NK-92 treated with Interleukin-12 subunit alpha and Interleukin-12 subunit beta, amount 100 ng/mL, for 24 hours (cell line): ENCODE measurements at places on chromosomes 2 and 18.

DNA sequence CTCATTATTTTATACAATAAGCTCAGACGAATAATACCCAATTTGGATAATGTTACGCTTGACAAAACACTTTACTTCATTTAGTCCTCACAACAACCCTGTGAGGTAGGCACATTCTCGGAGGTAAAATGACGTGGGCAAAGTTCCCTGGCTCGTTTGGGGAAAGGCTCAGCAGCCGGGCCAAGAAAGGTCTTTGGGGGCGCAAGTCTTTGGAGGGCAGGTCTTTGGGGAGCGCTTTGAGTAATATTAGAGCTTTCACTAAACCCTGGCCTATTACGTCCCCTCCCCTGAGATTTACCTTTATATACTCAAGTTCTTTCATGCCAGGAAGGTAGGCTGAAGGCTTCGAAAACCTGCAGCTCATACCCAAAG is 427 bp downstream of the RBKS start:
- DNase-seq = peak; percentile 42

DNA sequence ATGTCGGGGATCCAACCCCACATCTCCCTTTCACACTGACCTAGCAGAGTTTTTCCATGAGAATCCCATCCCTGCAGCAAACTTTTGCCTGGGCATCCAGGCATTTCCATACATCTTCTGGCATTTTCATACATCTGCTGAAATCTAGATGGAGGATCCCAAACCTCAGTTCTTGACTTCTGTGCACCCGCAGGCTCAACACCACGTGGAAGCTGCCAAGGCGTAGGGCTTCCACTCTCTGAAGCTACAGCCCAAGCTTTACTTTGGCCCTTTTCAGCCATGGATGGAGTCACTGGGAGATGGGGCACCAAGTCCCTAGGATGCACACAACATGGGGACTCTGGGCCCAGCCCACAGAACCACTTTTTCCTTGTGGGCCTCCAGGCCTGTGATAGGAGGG is 32.2 kb upstream of the TEX51 start:
- DNase-seq = no peak

DNA sequence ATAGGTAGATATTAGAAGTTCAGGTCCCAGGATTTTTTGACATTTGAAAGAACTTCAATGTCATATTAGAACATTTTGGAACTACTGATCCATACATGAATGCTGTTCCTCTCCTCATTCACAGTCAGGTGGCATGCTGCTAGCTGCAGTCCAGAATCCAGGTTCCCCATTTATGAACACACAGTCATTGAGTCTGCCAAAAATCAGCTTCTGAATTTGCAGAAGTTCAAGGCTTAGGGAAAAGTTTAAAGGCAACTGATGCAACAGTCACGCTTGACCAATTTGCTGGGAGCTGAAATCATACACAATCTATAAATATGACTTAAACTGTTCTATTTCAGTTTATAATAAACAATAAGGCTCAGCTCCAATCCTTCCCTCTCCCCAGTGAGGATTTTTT is 17.3 kb upstream of the TTR start:
- DNase-seq = no peak

GRCh38 chr2:148512501-148512900 is 132.1 kb upstream of the EPC2 start:
- no peak for DNase-seq

- no peak for DNase-seq
These were observed 30.2 kb downstream of the PARD3B start for GRCh38 chr2:204575463-204575862.

DNA sequence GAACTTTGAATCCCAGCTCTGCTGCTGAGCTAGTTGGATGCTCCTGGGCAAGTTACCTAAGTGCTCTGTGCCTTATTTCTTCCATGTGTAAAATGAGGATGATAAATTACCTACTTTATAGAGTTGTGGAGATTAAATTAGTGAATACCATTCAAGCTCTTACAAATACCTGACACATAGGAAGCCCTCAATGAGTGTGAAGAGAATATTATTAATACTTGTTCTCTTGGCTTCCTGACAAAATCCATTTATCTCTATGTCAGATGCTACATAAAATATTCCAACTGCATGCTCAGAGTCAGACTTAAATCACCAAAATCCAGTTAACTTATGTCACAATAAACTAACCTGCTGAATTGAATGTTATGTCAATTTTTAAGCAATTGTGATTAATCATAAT is 42.9 kb upstream of the CCBE1 start:
- DNase-seq = no peak

GRCh38 chr2:186772579-186772978 is 76.4 kb downstream of the ZSWIM2 start:
- no peak for DNase-seq

GRCh38 chr2:218474527-218474926 is 55.6 kb downstream of the VIL1 start:
- DNase-seq = no peak

DNA sequence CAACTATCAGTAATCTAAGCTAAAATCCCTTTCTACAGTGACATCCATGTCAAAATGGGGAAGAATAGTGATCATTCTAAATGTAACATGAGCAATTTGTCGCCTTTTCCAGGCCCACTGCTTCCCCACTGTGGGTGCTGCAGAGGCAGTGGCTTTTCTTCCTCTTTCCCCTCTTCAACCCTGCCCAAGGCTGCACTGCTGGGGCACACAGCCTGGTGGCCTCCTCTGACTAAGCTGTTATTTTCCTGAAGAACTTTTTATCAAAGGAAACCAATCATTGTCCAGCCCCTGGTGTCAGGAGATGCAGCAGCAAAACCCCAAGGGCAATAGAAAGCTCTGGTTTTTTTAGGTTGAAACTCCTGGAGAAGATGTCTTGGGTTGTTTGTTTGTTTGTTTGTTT is 117.6 kb upstream of the KLF7 start:
- peak; percentile 32 for DNase-seq

DNA sequence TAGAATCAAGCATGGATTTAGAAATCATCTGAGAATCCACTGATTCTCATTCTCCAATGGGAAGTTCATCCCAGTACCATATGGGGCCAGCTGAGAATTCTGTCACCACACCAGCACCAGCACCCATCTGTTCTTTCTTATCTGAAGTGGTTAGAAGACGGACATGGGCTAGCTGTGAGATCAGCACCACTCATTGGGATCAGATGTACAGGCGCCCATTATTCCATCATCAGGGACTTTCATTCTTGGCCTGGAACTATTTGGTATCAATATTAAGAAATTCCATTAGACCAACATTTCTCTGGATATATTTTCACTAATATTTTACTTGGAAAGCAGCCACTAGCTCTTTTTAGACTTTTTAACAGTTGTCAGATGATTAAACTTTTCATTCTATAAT is 185.9 kb upstream of the LINC00305 start:
- no peak for DNase-seq
